ENCODE measurements at places on chromosomes 16 and 17. TPM values are rescaled to one million over a fixed set of nuclear protein-coding genes. Genes with fewer than 3 reads are reported as not detected.

Gene KRT25
- not detected for total RNA-seq

- DNase-seq = no peak
Observed at GRCh38 chr16:59991171-59991570, 1257.1 kb upstream of the GOT2 start.

GRCh38 chr16:53899431-53899830, 195.5 kb downstream of the FTO start:
- no peak for DNase-seq

GRCh38 chr16:87457061-87457611, 35.7 kb downstream of the ZCCHC14 start:
- peak; percentile 23 for DNase-seq

GRCh38 chr16:81526935-81527334, 82.3 kb downstream of the CMIP start:
- DNase-seq = no peak

- peak; percentile 68 for DNase-seq
Observed at GRCh38 chr16:84925092-84925772, 86.1 kb downstream of the ZDHHC7 start.

Gene CES5A
- not detected for total RNA-seq

- DNase-seq = no peak
Observed at GRCh38 chr17:10837921-10838320, at the start of gene PIRT. TSS of gene PIRT (minus strand) at chr17:10838087. CDS start at chr17:10825645, 12,442 bp downstream.

DNA sequence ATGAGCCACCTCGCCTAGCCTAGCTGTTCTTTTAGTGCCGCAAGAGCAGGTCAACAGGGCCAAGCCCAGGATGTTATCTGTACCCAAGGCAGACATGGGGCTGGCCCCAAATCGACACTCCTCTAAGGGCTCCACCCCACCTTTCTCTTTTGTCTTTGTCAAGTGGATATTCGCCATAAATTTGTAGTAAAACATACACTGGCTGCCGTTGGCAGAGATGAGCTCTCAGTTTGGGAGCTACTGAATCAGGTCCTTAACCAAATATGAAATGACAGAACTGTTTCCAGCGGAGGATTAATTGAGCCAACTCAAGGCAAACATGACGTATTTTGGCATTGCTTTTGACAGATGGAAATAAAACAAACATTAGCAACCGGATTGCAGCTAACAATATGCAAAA, 556.9 kb upstream of the CDH5 start:
- DNase-seq = no peak

Gene TCAP
- under 0.01 TPM for total RNA-seq

Gene CMIP
- total RNA-seq = 10.3 TPM

Gene CD2BP2
- total RNA-seq = 31.9 TPM

GRCh38 chr17:35460354-35460851, 11.8 kb upstream of the SLFN13 start:
- no peak for DNase-seq

DNA sequence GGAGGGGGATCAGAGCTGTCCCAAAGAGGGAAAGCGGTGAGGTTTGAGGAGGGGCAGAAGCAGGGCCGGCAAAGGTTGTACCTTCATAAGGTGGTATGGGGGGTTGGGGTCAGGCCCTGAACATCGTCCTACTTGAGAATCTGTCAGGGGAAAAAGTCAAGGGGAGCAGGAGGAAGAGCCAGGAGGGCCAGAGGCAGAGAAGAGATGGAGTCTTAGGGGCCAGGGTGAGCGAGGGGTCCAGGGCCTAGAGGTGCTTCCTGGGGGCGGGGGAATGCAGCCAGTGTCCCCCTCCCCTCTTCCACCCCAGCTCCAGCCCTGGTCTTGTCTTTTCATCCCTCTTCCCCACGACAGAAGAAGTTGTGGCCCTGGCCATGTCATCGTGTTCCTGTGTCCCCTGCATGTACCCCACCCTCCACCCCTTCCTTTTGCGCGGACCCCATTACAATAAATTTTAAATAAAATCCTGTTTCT, 1.3 kb upstream of the PRRT2 start:
- no peak for DNase-seq

DNA sequence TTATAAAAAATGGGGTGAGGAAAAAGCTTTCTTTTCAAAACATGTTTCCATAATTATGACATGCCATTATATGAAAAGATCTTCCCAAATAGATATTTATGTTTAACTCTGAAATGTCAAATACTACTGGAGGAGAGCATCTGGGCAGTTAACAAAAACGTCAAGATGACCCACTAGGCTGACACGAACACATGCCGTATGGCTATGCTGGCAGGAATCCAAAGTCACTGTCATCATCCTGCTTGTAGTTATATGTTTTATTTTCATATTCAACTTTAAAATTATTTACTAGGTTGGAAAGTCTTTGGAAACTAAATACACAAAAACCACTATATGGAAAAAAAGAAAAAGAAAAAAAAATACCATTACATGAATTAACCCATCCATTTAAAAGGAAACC, 27.3 kb downstream of the ANKFY1 start:
- peak; percentile 51 for DNase-seq

DNA sequence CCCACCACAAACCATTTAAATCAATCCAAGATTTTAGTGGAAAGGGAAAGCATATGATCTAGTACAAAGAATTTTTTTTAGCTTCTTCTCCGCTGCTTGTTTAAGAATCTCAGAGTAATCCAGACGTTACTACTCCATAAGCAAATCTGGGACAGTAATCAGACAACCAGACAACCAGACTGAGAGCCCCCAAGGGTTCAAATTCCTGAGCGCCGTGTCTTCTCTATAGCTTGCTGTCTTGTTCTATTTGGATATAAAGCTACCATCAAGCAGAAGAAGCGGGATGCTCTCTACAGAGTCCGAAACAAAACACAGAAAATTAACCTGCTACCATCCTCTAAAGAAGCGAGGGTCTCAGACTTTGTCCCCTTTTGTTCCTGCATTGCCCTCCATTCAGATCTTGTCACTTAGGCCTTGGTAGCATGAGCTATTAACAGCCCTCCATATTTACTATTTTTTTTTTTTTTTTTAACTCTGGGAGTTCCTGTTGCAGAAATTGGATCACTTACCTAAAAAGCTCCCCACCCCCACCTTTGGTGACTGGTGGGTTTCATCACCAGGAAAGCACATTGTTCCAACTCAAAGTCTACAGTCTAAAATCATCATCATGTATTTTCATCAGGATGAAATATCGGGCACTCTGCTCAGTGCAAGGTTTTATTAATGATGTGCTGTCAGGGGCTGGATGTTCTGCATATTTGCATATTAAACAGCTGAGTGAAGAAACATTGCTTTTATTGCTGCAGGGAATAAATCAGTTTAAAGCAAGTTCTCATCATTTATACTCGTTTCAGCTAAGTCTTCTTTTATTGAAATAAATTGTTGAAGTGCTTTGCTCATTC, 576.7 kb downstream of the WWOX start:
- DNase-seq = no peak

DNA sequence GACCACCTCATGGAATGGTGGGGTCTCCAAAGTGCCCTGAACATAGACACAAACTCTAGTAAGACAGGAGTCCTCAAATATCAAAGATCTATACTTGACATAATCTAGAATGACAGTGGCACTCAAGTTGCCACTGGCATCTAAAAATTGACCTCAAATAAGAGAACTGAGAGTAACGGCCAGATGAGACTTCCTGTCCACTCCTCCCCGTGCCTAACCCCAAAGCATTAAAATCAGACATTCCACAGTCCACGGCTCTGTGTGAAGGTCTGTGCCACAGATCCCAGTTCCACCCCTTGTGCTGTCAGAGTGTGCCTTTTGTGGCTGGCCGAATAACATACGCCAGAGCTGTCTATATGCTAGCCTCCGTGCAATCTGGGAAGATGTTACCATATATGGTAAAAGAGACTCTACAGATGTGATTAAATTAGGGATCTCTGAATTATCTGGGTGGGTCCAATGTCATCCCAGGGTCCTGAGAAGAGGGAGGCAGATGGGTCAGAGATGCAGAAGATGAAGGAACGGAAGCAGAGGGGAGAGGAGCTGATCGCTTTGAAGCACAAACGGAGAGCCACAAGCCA, 21.0 kb upstream of the EVPL start:
- no peak for DNase-seq

Gene FSCN2
- total RNA-seq = 0.44 TPM

DNA sequence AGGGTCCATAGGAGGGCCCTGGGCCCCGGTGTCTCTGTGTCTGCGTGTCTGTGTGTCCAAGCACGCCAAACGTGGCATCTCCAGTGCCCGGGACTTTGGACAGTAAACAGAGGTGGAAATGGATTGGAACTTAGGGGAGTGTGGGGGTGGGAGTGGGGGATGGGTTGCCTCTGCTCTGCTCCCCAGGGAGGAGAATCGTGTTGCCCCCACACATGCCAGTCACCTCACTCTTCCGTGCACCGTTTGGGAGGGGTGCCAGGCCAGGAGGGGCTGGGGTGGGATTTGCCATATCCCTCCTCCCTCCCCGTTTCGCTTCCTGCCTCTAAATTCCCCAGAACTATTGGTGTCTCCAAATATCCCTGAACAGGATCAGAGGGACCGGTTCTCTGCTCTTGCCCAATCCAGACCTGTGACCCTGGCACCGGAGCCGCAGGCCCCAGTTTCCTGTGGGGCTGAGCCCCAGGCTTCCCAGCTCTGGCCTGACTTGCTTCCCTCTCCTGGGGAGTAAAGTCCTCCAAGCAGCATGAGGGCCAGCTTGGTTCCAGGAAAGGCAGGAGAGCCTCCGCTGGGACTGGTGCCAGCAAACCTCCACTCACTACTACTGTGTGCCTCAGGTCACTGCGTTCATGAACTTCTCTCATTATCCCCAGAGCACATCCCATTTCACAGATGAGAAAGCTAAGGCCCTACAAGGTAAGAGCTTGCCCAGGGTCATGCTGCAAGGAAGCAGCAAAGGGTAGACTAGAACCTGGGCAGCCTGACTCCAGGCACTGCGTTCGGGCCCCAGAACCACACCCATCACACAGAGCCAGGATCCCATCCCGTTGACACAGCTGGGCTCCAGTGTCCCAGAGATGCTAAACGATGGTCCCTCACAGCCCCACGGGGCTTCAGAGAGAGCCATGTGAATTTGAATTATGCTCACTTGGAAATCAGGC, at the start of gene ASGR1:
TSS of gene ASGR1 (minus strand) at position 54 of the 938 bp plus-strand sequence. CDS start 807 bp downstream, outside the sequence.
- DNase-seq = no peak

GRCh38 chr17:83052241-83052564, 27.2 kb upstream of the METRNL start:
- DNase-seq = no peak

DNA sequence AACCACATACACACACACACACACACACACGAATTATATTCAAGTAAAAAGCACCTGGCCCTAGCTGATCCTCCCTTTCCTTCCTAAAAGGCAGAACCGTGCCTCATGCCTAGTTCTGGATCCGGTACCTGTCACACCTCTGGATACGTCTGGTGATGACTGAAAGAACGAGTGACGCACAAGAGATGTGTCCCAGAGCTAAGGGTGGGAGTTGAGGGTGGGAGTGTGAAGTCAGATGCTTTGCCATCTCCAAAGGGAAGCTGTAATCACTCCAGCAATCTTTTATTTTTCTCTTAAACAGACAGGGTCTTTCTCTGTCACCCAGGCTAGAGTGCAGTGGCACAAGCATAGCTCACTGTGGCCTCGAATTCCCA, 26.5 kb upstream of the GSG1L start:
- no peak for DNase-seq

DNA sequence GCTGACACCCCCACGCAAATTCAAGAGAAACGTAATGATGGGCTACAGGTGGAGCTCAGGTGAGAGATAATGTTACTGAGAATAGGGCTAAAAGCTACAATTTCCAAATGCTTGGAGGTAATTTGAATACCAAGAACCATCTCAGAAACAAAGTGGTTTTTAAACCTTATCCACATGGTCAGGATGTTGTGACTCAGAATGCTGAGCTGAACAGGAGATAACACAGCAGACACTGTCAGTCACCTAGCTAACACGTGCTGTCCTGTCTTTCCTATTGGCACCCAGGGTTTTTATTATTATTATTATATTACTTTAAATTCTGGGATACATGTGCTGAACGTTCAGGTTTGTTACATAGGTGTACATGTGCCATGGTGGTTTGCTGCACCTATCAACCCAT, 233.0 kb upstream of the MAF start:
- no peak for DNase-seq

Gene C16orf46
- under 0.01 TPM for total RNA-seq

DNA sequence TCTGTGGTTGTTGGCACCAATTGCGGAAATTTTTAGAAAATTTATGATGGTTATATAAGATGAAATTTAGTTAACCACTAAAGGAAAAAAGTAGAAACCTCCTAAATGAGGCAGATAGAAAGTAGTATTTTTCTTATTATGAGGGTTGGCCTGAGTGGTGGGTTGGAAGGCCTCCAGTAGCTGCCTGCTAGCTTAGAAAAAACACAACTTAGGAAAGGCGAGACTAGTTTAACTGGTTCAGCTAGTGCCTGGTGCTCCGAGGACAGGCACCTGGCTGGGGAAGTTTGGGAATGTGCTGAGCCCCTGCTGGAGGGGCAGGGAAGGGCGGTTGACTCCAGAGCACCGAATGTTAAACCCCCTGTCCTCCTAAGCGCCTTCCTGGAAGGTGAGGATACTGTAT, 19.9 kb downstream of the LDHD start:
- no peak for DNase-seq

DNA sequence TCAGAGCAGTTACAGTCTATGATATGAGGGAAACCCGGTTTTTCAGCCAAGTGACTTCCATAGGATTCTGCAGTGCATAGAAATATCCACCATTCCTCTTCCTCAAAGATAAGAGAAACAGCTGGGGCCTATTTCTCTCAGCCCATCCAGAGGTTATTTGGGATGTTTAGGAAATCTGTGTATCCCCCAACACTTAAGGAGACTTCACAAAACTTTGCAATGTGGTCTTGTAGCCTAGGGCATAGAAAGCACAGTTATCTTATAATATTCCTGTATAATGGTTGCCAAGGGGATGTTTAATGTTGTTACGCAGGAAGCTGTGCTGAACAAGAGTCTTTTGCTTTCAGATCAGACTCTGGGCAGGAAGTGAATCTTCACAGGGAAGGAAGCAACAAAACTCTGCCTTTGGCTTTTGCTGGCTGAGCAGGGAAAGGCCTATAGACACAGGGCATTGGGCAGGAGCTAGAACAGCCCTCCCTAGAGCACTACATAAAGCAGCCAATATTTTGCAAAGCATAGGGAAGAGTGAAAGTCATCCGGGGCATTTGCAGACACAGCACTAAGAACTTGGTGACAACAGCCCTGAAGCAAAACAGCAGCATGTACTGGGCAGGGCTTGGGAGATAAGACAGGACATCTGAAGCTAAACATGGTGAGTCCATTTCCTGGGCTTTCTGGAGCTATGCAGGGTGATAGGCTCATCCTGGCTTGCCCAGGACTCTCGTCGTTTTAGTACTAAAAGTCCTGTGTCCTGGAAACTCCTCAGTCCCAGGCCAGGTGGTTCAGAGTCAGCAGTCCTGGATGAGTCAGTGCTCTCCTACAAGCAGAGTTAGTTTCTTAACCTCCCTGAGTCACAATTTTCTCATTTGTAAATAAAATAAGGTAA, 18.7 kb upstream of the BEAN1 start:
- DNase-seq = peak; percentile 92

Gene PTGES3L
- under 0.01 TPM for total RNA-seq

GRCh38 chr16:19116711-19117449, 3.1 kb downstream of the ITPRIPL2 start:
- DNase-seq = no peak

Gene EVPLL
- not detected for total RNA-seq

Gene KCNJ16
- total RNA-seq = under 0.01 TPM

Gene ALOX12B
- not detected for total RNA-seq
